Right cardiac atrium (tissue), 5 donors: ENCODE measurements at places on chromosomes 5 and 9. TPM values are rescaled to one million over a fixed set of nuclear protein-coding genes. Genes with fewer than 3 reads are reported as not detected.

Gene ESM1
- total RNA-seq, result not detected

Gene SPOUT1
- 19.5 TPM for total RNA-seq

DNA sequence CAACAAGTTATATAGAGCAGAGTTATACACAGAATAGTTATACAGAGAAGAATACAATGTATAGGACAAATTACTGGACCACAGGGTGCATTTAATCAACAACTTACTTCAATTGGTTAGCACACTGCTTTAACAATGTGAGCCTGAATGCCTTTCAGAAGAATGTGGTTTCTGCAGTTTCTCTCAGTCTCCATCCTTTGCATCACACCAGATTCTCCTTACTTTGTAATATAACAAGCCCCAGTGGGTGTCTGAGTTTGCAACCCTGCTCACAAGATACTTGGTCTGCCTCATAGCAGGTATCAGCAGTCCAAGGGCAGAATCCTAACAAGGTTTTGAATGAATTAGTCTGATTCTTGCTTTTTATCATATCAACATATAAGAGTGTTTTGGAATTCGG lies 114.6 kb downstream of the GABRB2 start:
- DNase-seq, result no peak

DNA sequence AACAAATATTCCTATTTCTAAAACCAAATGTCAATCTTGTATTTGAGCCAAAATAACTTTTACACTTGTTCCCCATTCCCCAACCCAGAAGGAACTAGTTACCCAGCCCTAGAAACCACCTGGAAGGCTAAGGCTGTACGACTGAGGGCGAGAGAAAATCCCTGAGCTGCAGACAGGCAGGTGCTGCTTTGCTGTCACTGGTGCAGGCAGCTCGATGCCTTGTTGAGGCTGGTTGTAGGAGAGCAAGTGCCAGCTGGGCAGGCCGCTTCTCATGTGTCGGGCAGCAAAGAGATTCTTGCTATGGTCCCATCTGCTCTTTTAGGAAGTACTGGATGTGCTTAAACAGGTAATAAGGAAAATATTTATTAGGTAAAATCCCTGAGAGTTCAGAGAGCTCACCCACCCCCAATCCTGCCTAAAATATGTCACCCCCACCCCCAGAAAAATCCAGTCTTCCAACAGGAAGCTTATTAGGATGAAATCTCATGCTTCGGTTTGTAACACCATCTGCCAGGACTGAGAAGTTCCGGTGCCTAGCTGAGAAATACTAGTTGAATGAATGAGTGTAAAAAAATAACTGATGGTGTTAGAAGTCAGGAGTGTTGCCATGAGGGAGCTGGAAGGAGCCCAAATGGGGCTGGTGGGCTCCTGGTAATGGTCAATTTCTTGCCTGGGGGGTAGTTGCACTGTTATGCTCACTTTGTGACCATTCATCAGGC lies 91.1 kb upstream of the DMRT1 start:
- no peak for DNase-seq
